Activated naive CD4-positive, alpha-beta T cell (primary cell): ENCODE measurements at places on chromosomes 5 and 9.

DNA sequence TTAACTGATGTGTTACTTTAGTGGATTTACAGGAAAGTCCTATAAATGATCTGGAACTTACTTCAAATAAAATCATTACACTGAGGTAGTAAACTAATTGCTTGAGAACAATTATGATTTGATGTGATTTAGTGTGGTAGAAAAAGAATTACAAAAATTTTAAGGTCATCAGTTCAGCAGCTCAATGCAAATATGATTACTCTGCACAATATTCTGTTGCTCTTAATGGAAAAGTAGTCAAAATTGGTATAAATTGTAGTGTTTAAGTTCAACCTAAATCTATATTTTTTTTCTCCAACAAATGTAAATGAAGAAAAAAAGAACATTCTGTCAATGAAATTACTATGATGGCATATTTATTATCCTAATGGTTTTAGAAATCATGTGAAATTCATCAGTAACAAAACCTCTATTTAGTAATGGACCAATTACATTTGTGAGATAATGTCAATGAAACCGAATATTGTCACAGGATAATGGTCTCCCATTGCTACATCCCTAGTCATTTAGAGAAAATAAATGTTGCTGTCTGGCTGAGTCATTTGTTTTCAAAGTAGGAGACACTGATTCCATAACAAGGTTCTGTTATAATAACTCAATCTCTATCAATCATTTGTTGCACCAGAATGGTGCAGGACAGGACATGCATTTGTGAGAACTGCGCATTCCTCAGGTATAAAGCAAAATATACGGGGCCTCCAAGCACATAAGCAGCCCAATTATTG is 177.1 kb downstream of the NFIB start:
- DNase-seq: no peak

GRCh38 chr5:39228596-39228995 is 9.2 kb upstream of the FYB1 start:
- no peak for DNase-seq

- no peak for DNase-seq
These were observed 72.1 kb downstream of the PDE6A start for GRCh38 chr5:149872351-149873040.

DNA sequence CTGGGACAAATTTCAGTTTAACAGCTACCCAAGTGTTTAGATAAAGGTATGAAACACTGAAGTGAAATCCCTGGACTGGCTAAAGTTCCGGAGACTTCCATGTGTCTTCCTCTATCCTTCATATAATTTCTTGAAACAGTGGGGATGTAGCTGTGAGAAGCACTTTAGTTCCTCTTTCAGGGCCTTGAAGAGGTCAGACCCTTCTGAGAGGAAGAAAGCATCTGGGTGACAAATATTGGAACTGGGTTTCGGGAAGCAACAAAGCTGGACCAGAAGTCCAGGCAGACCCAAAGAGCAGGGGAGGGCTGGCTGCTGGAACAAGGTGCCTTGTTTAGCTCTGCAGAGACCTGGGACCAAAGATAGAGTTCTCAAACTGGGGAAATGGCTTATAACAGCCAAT is 75.4 kb upstream of the ZFAND5 start:
- no peak for DNase-seq

- no peak for DNase-seq
These were observed 198.6 kb downstream of the MSX2 start for GRCh38 chr5:174922955-174923354.

DNA sequence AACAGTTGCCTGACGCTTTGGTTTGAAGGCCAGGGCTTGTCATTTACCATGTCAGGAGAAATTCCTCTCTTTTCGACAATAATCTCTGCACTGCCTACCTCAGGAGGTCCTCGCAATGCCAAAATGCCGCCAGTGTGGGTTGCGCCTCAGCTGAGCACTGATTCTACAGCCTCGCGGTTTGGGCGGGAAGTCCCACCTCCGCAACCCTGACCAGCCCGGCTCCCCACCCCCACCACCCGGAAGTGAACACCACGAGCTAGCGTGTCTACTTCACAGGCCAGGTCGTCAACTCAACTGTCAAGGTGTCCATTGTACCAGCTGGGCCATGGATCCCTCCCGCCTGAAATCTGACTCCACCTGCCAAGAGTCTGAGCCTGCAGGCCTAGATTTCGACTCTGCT is at the start of gene TPD52L3:
TSS of gene TPD52L3 (plus strand) at position 273 of the 400 bp plus-strand sequence. CDS start 221 bp downstream, outside the sequence.
- DNase-seq: no peak

GRCh38 chr9:73137914-73138313 is 13.8 kb upstream of the ANXA1 start:
- no peak for DNase-seq

DNA sequence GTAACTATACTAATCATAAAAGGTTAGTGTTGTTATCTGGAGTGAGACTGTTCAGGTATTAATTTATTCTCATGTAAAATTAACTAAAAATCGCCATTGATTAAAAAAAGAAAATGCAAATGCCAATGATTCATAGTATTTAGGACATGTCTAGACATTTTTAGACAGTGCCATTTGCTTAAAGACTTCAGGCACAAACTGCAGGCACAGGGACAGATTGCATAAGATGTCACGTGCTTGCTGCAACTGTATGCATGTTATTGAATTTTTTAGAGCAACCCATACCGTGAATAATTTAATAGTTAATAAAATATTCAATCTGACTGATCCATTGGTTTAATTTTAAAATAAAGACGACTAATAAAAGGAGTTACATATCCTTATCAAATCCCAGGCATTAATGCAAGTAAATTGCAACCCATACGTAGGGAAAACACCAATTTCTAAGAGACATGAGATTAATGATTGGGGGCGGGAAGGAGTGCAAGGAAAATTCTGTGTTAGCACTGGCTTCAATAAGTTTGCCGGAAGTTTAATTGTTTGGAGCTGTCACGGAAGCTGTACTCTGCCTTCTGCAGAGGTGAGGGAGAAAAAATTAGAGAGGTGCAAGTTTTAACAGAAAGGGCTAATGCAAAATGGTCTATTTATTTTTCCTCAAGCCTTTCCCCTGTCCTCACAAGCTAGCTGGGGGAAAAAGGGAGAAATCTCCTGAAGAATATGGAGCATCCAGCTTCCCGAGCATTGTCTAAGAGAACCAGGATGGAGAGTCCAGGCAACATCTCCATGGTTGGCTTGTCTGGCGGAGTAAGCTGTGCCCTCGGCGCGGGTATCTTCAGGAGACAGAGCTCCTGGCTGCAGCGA is 2.9 kb downstream of the EDIL3 start:
- no peak for DNase-seq

DNA sequence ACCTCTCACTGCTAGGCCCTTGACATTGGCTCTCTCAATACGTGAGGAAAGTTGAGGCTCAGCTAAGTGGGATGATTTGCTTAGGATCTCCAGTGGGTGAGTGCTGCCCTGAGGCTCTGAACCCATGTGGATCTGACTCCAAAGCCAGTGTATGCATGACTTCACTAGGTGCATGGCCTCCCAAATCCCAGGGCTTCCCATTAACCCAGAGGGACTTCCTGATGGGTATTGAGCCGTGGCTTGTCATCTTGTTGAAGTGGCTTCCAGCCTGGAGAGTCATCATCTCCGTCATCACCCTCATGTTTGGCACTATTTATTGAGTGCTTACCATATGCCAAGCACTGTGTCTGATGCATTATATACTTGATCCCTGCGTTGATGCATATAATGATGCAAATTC is 37.3 kb upstream of the TEX48 start:
- DNase-seq: no peak

DNA sequence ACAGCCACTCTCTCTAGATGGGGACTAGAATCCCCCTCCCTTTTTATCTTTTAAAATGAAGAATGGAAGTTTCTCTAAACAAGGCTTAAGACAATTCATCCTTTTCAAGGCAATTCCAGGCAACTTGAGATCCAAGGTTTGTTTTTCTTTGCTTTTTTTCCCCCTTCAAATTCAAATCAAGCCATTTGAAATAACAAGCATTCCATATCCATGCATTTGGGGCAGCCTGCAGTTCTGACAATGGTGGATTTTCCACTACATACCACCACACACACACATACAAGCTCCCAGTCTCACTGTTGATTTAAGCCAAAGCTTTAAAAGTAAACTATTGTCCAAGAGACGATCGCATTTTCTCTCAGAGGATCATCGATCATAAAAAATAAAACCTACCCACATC is 424 bp downstream of the INSYN2B start:
- DNase-seq: no peak

DNA sequence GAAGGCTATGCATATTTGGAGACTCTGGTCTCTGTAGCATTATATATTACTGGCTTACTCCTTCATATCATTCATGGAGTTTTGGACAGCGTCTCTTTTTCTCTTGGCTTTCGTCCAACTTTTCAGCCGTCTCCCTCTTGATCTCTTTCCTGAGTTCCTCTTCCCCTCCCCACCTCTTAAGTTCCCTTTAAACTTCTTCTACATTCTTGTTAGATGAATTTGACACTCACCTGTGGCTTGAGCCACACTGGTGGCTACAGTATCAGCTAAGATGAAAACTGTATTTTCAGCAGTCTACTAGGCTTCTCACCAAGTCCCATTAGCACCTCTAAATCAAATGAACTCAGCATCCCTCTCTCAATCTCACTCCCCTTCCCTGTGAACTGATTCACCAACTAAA is 128.1 kb downstream of the STARD4 start:
- no peak for DNase-seq

- no peak for DNase-seq
These were observed 305.6 kb downstream of the NR2F1-AS1 start for GRCh38 chr5:93275376-93275775.

DNA sequence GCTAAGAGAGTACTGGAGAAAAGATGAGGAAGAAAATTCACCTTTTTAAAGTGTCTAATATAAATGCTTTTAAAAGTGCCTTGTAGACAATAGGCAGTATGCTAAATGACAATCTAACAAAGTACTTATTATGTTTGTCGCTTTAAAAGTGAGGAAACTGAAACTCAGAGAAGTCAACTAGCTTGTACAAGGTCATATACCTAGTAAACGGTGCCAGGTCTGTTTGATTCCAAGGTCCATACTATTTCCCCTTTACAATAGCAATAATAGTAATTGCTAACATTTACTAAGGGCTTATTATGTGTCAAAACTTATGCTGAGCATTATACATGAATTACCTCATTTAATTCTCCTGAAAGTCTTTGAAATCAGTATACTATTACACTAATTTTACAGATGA is 328.6 kb upstream of the SLC24A2 start:
- DNase-seq: no peak

DNA sequence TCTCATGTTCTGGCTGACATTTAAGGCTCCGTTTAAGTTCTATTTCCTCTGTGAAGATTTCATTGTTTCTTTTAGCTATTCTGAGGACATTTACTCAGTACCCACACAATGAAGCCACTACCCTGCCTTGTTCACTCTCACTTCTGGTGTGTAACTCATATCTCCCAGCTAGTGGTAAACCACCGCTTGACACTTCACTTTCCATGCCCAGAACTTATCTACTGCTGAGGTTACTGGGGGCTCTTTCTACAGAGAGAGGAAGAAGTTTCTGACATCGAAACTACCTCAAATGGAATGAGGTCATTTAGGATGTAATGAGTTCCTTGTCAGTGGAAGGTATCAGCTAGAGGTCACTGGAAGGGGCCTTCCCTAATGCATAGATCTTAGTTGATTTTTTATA is 501.5 kb downstream of the DMAC1 start:
- no peak for DNase-seq

- no peak for DNase-seq
These were observed 105.0 kb downstream of the ANKRD55 start for GRCh38 chr5:56128113-56128512.

- no peak for DNase-seq
These were observed 1478.3 kb upstream of the CDH9 start for GRCh38 chr5:28516722-28517121.

DNA sequence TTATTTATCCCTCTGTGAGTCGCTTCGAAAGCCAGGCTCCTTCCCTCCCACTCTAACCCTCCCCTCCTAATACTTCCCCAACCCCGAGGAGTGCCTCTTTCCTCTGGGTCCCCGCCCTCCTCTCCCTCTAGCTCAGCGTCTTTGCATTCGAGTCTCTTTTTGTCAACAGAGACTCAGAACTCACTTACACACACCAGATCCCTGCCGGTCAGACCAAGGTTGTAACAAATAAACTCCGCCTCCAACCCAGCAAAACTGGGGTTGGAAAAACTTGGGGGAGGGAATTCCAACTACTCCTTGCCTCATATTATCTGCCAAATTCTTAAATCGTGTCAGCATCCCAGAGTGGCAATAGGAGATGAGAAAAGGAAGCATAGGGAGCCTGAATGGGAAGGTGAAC is at the start of gene HTR1A:
TSS of gene HTR1A (minus strand) at position 167 of the 400 bp plus-strand sequence. CDS start 726 bp downstream, outside the sequence.
- DNase-seq: no peak

GRCh38 chr9:72471096-72471495 is 50.3 kb upstream of the TMC1 start:
- DNase-seq: no peak

DNA sequence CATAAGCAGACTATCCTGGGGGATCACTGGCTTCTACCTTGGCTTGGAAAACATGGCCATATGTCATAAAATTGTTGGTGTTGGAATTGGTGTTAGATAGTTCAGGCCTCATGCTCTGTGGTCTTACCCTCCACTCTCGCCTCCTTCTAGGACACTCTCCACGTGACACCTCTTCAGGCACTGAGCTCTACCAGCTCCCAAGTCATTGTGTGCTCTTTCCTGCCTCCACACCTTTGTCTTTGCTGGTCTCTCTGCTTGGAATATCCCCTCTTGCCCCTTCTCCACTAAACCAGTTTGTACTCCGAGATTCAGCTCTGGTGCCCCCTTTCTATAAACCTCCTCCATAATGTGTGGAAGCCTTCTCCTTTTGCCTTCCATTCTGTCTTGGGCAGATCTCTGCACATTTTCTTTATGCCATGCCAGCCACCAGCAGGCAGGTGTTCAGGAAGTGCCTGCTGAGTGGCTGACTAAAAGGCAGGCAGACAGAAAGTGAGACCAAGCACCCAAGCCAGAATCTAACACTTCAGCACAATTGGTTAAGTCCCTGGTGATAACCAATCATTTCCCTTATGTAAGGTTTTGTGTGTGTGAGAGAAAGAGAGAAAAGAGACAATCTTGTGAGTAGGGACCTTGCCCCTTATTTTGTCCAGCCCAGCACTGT is 37.7 kb downstream of the SAR1B start:
- no peak for DNase-seq

DNA sequence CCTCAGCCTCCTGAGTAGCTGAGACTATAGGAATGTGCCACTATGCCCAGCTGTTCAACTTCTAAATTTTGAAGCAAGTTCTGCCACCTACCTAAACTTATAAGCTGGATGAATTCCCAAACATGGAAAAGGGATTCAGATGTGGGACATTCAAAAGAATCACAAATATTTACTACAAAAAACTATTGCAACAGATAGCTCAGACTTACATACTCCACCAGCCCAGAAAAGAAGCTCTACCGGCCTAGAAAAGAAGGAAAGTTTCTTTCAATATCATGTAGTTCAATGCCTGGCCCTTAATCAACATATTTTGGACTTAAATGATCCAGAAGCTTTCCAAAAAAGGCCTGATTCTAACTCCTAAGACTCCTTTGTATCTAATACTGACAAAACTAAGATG is 23.8 kb downstream of the SH3RF2 start:
- DNase-seq: no peak

GRCh38 chr9:110900456-110900855 is 137.8 kb downstream of the LPAR1 start:
- DNase-seq: no peak
